Natural killer cell (primary cell): ENCODE measurements at places on chromosomes 6 and 20.

- H3K4me1 ChIP-seq: no peaks in the 10 kb centered on the region
- H3K27ac ChIP-seq: no peak overlapping the region
- no peak overlapping the region for H3K4me3 ChIP-seq
- H3K36me3 ChIP-seq: no peaks in the 10 kb centered on the region
- H3K27me3 ChIP-seq: no peaks in the 10 kb centered on the region
- DNase-seq: no peak
Measured at GRCh38 chr6:168093071-168093505, 14.1 kb upstream of the FRMD1 start.

- H3K4me1 ChIP-seq: no peaks in the 10 kb centered on the region
- no peaks in the 10 kb centered on the region for H3K27me3 ChIP-seq
- H3K36me3 ChIP-seq: no peaks in the 10 kb centered on the region
- H3K27ac ChIP-seq: no peak overlapping the region
- no peak for DNase-seq
Measured at GRCh38 chr6:56072856-56073255, 174.5 kb downstream of the COL21A1 start.

DNA sequence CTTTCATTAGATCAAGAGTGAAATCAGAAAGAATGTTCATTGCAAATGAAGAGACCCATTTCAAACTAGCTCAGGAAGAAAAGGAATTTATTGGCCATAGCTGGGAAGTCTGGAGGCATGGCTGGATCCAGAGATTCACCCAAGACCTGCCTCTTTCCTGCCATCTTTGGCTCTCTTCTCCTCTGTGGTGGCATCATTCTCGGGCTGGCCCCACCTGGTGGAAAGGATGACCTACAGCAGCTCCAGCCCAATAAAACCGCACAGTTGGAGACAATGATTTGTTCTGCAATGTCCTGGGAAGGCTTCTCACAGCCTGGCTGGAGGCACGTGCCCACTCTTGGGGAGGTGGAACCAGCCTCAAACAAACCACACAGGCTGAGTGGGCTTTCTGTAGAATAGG, 18.1 kb upstream of the FERMT1 start:
- no peak for DNase-seq
- no peak overlapping the region for H3K4me3 ChIP-seq
- no peaks in the 10 kb centered on the region for H3K36me3 ChIP-seq
- no peaks in the 10 kb centered on the region for H3K27me3 ChIP-seq
- no peaks in the 10 kb centered on the region for H3K4me1 ChIP-seq

- no peaks in the 10 kb centered on the region for H3K36me3 ChIP-seq
- DNase-seq: peak; percentile 9
- no peak overlapping the region for H3K27ac ChIP-seq
Measured at GRCh38 chr6:7727946-7728854, 2.3 kb downstream of the BMP6 start.

- no peaks in the 10 kb centered on the region for H3K27me3 ChIP-seq
- no peak overlapping the region for H3K4me3 ChIP-seq
- no peaks in the 10 kb centered on the region for H3K4me1 ChIP-seq
- no peaks in the 10 kb centered on the region for H3K36me3 ChIP-seq
Measured at GRCh38 chr6:21188505-21189223, 404.9 kb upstream of the SOX4 start.

- H3K36me3 ChIP-seq: no peaks in the 10 kb centered on the region
- DNase-seq: no peak
- H3K4me1 ChIP-seq: no peaks in the 10 kb centered on the region
- H3K27ac ChIP-seq: no peak overlapping the region
- H3K27me3 ChIP-seq: no peaks in the 10 kb centered on the region
Measured at GRCh38 chr6:75418233-75418632, 75.4 kb downstream of the FILIP1 start.

DNA sequence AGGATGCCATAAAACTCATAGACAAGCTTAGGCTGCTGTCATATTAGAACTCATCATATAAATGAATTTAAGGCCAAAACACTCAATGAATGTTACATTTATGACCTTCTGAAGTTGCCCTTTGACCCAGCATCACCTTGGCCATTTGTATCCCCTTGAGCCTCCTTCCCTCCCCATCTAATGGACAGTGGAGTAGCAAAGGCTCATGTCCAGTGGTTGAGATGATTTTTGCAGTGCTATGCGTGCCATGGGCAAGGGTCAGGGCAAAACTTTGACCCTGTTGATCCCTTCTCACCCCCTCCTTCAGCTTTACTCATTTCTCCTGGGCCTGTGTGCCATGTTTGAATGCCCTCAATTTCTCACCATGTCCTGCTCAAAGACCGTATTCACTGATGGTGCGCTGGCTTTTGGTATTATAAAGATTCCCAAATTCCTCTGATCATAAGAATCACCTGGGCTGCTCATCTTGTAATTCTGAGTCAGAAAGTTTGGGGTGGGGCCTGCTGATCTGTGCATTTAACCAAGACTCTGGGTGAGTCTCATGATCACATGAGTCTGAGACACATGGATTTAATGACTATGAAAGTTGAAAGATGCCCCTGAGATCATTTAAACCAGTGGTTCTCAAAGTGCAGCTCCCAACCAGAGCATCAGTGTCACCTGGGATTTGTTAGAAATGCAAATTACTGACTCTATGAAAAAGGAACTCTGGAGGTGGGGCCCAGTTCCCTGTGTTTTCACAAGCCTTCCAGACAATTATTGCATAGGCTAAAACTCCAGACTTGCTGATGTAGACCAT, 57.5 kb upstream of the IL20RA start:
- DNase-seq: no peak
- peaks cover 26% of the 10 kb centered on the region for H3K4me1 ChIP-seq
- H3K27me3 ChIP-seq: no peaks in the 10 kb centered on the region
- H3K4me3 ChIP-seq: no peak overlapping the region

DNA sequence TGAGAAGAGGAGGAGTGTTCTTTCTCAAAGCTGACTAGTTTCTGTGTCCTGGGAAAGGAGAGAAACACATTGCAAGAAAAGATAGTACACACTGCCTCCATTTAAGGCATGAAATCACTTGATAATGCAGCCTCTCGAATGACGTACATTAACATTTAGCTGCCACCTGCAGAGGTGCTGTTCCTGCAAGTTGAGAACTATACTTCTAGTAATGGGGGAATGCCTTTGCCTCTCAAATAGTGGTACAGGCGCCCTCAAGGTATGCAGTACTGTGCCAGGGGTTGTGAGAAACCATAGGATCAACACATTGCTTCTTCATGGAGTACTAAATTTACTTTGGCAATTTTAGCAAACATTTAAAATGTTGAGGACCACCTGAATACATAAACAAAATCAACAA, 20.1 kb downstream of the IMPG1 start:
- no peak for DNase-seq
- H3K27ac ChIP-seq: no peak overlapping the region
- no peak overlapping the region for H3K4me3 ChIP-seq
- H3K4me1 ChIP-seq: no peaks in the 10 kb centered on the region
- no peaks in the 10 kb centered on the region for H3K36me3 ChIP-seq

GRCh38 chr6:39992861-39993622, 58.8 kb upstream of the MOCS1 start:
- DNase-seq: no peak
- H3K4me1 ChIP-seq: no peaks in the 10 kb centered on the region
- no peaks in the 10 kb centered on the region for H3K27me3 ChIP-seq
- no peaks in the 10 kb centered on the region for H3K36me3 ChIP-seq
- H3K4me3 ChIP-seq: no peak overlapping the region
- no peak overlapping the region for H3K27ac ChIP-seq

DNA sequence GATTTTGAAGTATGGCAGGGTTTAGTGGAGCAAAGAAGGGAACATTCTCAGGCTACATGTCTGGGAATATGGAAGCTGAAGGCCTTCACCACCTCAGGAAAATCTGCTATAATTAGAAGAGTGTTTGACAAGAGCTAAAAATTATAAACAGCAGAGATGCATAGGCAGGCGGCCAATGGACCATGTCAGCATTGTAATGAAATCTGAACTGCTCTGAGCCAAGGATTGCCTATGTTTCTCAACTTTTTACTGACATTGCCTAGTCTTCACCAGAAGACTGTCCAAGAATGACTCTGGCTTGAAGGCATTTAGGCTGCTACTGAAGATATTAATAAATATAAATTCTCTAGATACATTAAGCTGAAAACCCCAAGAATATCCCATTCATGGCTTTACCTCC, 84.1 kb downstream of the C6orf52 start:
- no peaks in the 10 kb centered on the region for H3K27me3 ChIP-seq
- no peak for DNase-seq
- H3K4me3 ChIP-seq: no peak overlapping the region
- H3K27ac ChIP-seq: no peak overlapping the region
- no peaks in the 10 kb centered on the region for H3K36me3 ChIP-seq
- peaks cover 1% of the 10 kb centered on the region for H3K4me1 ChIP-seq

- no peaks in the 10 kb centered on the region for H3K36me3 ChIP-seq
- H3K4me3 ChIP-seq: no peak overlapping the region
- H3K27ac ChIP-seq: no peak overlapping the region
- no peaks in the 10 kb centered on the region for H3K27me3 ChIP-seq
- no peak for DNase-seq
- peaks cover under 1% of the 10 kb centered on the region for H3K4me1 ChIP-seq
Measured at GRCh38 chr6:166650824-166651807, 24.1 kb upstream of the RPS6KA2 start.

DNA sequence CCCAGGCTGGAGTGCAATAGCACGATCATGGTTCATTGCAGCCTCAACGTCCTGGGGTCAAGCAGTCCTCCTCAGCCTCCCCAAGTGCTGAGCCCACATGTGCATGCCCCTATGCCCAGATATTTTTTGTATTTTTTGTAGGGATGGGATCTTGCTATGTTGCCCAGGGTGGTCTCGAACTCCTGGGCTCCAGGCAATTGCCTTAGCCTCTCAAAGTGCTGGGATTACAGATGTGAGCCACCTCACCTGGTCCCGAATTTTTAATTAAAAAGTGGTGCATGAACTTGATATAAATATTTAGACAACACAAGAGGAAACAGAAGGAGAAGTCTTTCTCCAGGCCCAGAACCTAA, 7.1 kb upstream of the RNF114 start:
- DNase-seq: no peak
- H3K27ac ChIP-seq: no peak overlapping the region
- no peak overlapping the region for H3K4me3 ChIP-seq
- H3K36me3 ChIP-seq: no peaks in the 10 kb centered on the region
- no peaks in the 10 kb centered on the region for H3K27me3 ChIP-seq

- no peak for DNase-seq
- no peak overlapping the region for H3K4me3 ChIP-seq
- no peaks in the 10 kb centered on the region for H3K36me3 ChIP-seq
- no peak overlapping the region for H3K27ac ChIP-seq
- peaks cover 28% of the 10 kb centered on the region for H3K27me3 ChIP-seq
Measured at GRCh38 chr6:112254921-112255320, 554 bp upstream of the LAMA4 start.

- H3K27me3 ChIP-seq: no peaks in the 10 kb centered on the region
- no peak overlapping the region for H3K4me3 ChIP-seq
- no peak overlapping the region for H3K27ac ChIP-seq
Measured at GRCh38 chr6:14796974-14797762, 448.7 kb upstream of the JARID2 start.

DNA sequence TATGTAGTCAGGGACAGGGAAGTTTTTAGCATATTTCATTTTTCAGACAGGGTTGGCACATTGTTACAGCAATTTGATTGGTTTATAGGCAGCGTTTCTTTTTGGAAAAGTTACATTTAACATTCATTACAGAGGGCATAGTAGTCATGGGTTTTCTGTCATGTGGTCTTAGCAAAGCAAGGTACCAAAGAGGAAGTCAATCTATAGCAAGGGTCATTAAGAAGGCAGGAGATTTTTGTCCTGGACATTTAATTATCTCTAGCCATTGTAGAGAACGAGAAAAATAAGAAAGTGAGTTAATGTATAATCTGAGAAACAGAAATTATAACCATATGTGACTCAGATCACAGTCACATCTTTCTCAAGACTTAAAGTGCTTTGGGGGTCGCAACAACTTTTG, 47.4 kb downstream of the TPD52L1 start:
- H3K4me1 ChIP-seq: no peaks in the 10 kb centered on the region
- no peaks in the 10 kb centered on the region for H3K36me3 ChIP-seq
- H3K4me3 ChIP-seq: no peak overlapping the region
- no peak for DNase-seq
- H3K27me3 ChIP-seq: no peaks in the 10 kb centered on the region
- no peak overlapping the region for H3K27ac ChIP-seq

DNA sequence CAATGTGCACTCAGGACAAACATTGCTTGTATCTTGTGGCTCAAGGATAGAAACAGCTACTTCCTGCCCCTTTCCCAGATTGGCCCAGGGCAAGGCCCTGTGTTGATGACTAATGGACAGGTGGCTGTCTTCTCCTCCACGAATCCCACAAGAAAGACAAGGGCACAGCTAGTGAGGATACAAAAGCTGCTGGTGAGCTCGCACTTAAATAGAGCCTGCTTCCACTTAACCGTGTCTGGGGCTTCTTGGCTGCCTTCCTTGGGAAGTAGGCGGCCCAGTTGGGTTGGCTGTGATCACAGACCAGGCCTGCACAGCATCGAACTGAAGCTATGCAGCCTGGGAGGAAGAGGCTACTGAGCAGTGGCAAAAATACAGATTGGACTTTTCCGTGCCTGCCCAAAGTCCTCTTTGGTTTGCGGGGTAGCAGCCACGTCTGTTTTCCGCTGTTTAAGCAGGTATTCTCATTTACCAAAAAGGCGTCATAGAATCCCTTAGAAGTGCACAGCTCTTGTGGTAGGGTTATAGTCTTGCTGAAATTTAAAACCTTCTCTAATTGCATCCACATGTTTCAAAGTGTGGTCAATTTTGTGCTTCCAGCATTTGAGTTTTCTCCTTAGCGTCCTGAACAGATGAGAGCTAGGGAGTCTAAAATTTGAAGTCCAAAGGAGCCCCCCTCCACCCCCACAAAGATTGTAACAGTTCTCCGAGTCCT, 23.0 kb upstream of the NAA20 start:
- H3K4me3 ChIP-seq: no peak overlapping the region
- DNase-seq: no peak
- no peaks in the 10 kb centered on the region for H3K27me3 ChIP-seq
- H3K4me1 ChIP-seq: no peaks in the 10 kb centered on the region
- H3K36me3 ChIP-seq: no peaks in the 10 kb centered on the region

DNA sequence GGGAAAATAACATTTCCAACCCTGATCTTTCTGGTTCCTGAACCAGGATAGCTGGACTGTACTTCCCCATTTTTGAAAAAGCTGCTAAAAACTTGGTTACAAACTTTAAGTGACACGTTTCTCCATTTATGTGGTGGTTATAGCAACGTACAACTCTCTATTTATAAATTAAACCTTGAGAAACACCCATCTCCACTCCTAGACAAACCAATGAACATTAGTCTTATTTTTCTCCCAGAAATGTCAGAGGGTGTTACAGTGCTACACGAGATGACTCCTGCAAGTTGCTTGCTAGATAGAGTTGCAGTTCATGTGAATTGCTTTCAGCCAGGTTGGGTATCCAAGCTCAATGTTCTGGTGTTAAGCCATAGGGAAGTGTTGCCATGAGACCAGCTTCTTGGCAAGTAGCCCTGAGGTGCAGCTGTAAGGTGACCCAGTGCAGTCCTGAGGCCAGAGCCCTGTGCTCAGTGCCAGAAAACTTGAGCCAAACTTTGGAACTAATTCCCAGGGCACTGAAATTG, 51.3 kb upstream of the REV3L start:
- peaks cover 8% of the 10 kb centered on the region for H3K4me1 ChIP-seq
- no peaks in the 10 kb centered on the region for H3K36me3 ChIP-seq
- no peak overlapping the region for H3K27ac ChIP-seq
- H3K27me3 ChIP-seq: no peaks in the 10 kb centered on the region
- DNase-seq: no peak
- no peak overlapping the region for H3K4me3 ChIP-seq
